ENCODE measurements at places on chromosomes 1 and 21.

GRCh38 chr1:51663105-51663504 lies 46.2 kb downstream of the OSBPL9 start:
- DNase-seq: no peak

- no peak for DNase-seq
Measured at GRCh38 chr1:218048828-218049420, 236.2 kb upstream of the RRP15 start.

- DNase-seq: no peak
Measured at GRCh38 chr1:246001837-246002230, 505.2 kb downstream of the SMYD3 start.

- no peak for DNase-seq
Measured at GRCh38 chr1:71908303-71908702, 374.0 kb downstream of the NEGR1 start.

DNA sequence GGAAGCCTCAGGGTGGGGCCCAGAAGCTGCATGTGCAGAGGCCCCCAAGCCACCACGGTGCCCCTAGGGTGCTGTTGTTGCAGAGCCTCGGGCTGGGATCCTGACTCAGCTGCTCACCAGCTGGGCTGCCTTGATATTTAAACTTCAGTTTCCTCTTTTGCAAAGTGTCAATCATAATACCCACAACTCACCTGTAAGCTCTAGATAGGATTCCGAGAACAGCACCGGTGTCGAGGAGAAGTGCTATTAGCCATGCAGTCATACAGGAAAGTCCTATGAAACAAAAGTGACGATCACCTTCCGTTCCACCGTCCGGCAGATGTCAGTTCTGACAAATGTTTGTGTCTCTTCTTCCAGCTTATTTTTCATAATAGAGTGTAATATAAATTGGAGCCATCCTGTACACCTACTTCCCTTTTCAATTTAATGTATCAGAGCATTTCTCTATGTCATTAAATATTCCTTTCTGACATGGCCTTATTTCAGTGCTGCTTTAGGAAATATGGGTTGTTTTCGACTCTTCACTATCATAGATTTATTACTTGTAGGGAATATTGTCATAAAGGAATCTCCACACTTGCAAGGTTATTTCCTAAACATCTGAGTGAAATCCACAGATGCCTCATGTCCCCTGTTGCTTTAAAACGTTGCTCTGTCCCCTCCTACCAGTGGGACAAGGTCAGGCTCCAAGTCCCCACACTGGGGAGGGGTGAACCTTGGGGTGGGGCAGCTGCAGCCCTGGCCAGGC lies 100.8 kb downstream of the SIK1 start:
- DNase-seq: no peak

DNA sequence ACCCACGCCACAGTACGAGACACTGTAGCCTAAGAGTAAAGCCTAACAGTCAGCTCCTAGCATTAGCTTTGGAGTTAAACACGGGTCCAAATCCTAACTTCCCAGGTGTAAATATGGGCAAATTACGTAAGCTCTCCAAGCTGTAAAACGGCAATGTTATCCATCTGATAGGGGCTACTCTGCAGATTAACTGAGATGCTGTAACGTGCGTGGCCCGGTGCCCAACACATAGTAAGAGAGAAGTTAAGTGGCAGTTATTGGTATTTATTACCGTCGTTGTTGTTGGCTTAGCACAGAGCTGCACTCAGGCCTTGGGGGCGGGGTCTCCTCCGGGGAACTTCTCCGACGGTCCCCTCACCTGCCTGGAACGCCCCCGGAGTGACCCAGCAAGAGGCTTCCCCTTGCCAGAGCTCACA lies 457 bp downstream of the TRAPPC3 start:
- no peak for DNase-seq

- DNase-seq: no peak
Measured at GRCh38 chr1:246954126-246954525, 22.4 kb upstream of the AHCTF1 start.

GRCh38 chr1:46983830-46984586 lies 39.5 kb upstream of the CYP4X1 start:
- DNase-seq: no peak

GRCh38 chr1:944341-945325 lies 14.4 kb downstream of the NOC2L start:
- DNase-seq: no peak

- DNase-seq: no peak
Measured at GRCh38 chr1:51861669-51862068, 16.9 kb downstream of the NRDC start.

DNA sequence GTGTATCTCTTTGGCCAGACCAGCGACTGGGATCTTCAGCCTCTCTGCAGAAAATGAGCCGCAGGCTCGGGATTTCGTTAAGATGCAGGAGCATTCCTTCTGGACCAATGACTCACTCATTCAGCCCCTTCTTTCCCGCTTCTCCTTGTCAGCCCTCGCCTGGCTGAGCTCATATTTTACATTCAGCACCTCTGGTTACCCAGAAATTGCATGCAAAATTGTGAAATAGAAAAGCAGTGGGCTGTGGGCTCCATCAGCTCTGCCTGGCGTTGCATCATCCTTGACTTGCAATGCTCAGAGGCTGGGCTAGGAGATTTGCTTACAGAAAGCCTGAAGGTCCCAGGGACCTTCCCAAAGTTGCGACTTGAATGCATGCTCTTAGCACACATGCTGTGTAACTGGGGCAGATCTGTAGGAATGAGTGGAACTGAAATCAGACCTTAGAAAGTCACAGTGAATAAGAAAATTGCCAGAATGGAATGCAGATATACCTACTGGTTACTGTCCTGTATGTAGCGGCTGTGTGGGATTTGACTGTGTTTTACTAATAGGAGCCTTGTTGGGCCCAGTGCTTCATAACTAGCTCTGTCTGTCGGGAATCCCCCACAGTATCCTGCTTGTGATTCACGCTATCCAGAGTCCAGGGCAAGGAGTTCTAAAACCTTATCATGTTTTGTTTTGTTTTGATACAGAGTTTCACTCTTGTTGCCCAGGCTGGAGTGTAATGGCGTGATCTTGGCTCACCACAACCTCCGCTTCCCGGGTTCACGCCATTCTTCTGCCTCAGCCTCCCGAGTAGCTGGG lies 444.8 kb downstream of the KIF26B start:
- DNase-seq: no peak

DNA sequence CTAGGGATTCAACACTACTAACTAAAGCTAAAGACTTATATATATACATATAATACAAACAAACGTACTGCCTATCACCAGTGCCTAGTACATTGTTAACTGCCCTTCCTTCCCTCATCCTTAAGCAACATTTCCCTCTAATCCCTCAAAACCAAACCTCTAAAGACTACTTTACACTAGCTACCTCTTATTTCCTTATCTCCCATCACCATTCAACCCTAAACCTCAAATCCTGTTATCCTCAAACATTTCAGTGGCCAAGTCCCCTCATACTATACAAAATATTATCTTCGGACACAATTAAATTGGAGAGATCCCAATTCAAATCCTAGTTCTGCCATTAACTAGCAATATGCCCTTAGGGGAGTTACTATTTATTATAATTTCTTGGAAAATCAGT lies 3.7 kb downstream of the SCAF4 start:
- no peak for DNase-seq

DNA sequence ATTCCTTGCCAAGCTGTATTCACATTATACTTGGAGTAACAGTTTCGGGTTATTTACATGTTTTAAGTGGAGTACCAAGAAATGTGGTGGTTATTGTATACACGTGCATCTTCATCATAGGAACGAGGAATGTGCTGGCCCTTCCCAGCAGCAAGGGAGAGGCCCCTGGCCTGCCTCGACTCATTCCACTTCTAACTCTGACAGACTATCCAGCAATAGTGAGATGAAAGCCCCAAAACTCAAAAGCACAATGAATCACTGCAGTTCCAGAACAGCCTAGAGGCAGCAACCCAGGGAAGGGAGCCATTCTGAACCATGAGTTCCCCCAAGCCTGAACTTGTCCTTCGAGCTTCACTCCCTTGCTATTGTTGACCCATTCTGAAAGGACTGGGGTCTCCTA lies 23.1 kb downstream of the FAM89A start:
- DNase-seq: no peak

GRCh38 chr1:234309243-234309597 lies 64.0 kb upstream of the COA6 start:
- DNase-seq: no peak

- DNase-seq: no peak
Measured at GRCh38 chr1:65630855-65631254, 161.8 kb upstream of the PDE4B start.

- DNase-seq: peak; percentile 80
Measured at GRCh38 chr1:22791831-22792347, 81.2 kb downstream of the EPHB2 start.

DNA sequence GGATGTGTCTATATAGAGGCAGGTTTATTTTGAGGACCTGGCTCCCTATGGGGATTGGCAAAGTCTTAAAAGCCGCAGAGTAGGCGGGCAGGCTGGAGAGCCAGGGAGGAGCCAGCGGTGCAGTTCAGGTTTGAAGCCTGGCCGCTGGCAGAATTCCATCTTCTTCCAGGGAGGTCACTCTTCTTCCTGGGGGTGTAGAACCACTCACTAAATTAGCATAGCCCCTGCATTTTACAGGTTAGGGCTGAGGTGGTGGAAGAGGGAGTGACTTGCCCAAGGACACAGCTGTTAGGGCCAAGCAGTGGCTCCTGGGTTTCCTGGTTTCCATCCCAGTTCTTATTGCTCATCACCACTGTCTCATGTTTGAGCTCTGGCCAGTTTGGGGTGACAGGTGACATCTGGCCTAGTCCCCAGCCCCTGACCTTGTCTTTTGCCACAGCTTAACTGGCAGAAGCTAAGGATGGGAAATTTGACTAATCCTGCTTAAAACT lies 1.4 kb downstream of the PINK1 start:
- DNase-seq: no peak

GRCh38 chr1:44696101-44696500 lies 21.6 kb downstream of the ARMH1 start:
- no peak for DNase-seq

DNA sequence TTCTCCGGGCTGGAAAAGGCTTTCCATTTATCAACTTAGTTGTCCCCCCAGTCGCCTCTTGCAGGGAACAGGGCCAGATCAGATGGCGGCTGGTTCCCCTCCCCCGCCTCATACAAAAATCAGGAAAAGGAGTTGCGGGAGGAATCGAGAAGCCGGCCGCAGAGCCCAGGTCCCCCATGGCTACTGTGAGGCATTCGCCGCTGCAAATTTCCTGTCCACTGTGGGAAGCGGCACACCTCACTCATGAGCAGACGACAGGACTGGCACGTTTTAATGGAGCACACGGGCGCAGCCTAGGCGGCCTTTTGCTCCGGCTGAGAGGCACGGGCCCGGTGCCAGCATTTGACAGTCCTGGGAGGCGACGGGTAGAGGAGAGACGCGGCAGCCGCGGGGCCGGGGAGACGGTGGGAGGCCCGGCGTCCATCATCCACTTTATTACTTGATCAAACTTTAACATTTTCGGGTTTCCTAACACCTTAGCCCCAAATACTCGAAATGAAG lies 1.1 kb downstream of the GNG4 start:
- no peak for DNase-seq

DNA sequence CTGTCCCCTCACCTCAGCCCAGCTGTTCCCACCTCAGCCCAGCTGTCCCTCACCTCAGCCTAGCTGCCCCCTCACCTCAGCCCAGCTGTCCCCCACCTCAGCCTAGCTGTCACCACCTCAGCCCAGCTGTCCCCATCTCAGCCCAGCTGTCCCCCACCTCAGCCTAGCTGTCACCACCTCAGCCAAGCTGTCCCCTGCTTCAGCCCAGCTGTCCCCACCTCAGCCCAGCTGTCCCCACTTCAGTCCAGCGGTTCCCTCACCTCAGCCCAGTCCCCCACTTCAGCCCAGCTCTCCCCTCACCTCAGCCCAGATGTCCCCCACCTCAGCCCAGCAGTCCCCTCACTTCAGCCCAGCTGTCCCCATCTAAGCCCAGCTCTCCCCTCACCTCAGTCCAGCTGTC lies 88.4 kb upstream of the CSF3R start:
- no peak for DNase-seq

DNA sequence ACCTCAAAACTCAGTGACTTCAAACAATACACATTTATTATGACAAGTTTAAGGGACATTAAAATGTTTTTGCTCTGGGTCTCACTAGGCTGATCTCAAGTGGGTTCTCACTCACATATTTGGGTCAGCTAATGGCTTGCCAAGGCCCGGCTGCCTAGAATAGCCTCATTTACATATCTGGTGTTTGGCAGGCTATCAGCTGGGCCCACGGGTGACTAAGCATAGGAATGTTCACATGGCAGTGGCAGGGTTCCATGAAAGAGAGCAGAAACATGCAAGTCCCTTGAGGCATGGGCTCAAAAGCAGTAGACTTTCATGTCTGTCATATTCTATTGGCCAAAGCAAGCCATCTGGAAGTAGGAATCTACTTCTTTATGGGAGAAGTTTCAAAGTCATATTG lies 492.6 kb downstream of the KCNT2 start:
- DNase-seq: no peak

- DNase-seq: peak; percentile 19
Measured at GRCh38 chr1:30400507-30400906, 322.9 kb downstream of the MATN1 start.

- no peak for DNase-seq
Measured at GRCh38 chr1:178470411-178470960, 26.3 kb downstream of the CLEC20A start.

DNA sequence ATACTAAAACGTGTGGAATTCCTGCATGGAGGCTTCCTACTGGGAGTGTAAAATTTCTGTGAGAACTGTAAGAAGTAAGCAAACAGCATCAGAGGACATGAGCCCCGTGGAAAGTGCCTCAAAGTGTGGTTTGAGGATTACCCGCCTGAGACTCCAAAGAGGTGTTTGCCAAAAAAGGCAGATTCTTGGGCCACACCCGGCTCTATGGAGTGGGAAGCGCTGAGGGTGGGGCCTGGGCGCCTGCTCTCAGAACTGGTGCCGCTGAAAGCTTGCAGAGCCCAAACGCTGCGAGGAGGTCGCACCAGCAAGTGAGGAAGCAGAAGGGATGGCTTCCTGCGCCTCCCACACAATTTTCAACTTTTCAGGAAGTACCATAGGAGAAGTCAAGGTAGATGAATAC lies 43.0 kb upstream of the PSEN2 start:
- DNase-seq: peak; percentile 78

DNA sequence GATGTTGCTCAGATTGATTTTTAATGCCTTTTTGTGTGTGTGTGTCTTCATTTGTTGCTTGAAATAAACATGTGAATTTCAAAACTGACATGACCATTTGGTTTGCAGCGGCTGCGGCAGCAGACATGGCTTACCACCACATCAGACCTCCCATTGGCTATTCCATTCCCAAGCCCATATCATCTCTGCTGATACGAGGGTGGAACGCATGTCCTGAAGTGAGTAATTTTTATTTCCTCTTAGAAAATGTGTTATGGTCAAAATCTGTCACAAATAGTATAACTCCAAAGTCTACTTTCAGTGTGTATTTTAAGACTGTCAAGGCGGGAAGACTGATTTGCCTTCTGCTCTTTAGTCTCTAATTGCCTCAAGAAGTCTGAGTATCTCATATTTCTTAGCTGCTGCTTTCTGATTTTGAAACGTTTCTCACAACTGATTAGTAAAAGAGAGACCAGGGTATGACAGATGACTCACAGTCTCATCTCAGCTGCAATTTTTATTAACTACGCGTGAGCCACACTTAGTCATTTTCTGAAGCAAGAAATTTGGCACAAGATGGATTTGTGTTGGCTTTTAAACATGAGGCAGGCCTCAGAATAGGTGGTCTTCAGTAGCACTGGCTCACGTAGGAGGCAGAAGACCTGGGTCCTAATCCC lies 49.0 kb downstream of the LRRC53 start:
- no peak for DNase-seq
